ENCODE measurements at places on chromosomes 12 and 14.

GRCh38 chr14:74829251-74829650 lies 46.7 kb downstream of the PROX2 start:
- no peak for DNase-seq

- no peak for DNase-seq
Observed at GRCh38 chr12:89386138-89386537, 33.8 kb upstream of the DUSP6 start.

GRCh38 chr14:77406086-77406485 lies 17.2 kb downstream of the NOXRED1 start:
- DNase-seq: no peak

DNA sequence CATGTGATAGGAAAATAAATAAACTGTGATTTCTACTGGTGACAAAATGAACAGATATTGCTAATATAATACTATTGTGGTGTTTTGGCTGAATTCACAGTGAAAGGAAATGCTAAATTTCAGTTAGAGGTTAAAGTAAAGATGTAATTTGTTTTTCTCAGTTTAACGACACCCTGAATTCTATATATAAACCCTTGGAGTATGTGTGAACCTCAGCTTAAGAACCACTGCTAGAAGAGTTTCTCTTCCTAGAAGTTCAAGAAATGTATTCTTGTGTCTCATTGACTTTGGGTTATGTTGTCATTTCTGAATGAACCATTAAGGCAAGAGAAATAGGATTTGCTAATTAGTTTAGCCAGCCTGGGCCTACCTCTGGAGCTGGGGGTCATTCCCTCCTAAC lies 8.2 kb downstream of the FBXO34 start:
- DNase-seq: no peak

DNA sequence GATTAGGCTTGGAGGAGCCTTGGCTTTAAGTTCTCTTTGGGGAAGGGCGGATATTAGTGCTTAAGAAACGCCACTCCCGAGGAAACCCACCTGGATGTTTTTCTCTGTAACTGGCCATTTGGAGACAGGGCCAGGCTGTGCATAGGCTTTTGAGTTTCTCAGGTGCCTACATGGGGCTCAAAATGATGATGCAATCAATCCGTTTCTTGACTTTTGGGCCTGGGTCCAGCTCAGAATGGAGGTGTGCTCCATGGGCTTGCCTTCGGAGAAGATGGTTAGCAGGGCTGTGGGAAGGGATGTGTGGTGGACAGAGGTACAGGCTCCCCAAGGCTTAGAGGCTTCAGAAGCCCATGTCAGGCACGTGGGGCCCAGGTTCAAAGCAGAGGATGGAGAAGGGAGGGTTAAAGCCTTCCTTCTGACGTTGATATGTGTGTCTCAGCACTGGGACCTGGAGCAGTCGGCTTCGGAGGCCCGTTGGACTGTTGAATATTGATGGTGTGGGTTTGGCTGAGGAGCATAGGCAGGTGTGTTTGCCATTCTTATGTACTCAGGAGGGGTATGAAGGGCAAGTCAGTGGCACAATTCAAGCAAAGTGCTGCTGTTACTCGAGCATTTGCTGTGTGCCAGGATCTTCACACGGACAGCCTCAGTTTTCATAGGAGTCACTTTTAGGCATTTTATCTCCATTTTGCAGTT lies 82.8 kb downstream of the SLC25A47 start:
- DNase-seq: no peak

DNA sequence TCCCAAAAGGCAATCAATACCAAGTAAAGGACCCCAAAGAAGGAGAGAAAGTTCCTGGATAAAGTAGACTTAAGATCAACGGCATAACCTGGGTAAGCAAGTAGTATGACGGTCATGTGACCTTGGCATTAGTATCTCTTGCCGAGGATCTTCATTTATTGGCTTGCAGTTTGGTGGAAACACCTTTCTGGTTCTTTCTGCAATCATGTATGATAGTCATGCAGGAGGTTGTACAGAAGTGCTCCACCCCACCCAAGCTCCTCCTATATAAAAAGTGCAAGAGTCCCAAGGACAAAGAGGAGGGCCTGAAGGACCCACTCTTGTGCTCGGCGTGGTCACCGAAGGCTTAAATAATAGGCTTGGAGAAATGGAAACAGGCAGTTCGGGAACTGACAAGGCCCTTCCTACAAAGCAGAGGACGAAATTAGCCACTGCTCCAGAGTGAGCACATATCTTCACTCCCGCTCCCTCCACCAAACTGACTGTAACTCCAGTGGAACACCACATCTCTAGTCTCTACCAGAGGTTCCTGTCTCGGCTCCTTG lies 750 bp downstream of the CS start:
- no peak for DNase-seq

GRCh38 chr12:70982286-70982685 lies 61.7 kb upstream of the PTPRR start:
- DNase-seq: no peak

DNA sequence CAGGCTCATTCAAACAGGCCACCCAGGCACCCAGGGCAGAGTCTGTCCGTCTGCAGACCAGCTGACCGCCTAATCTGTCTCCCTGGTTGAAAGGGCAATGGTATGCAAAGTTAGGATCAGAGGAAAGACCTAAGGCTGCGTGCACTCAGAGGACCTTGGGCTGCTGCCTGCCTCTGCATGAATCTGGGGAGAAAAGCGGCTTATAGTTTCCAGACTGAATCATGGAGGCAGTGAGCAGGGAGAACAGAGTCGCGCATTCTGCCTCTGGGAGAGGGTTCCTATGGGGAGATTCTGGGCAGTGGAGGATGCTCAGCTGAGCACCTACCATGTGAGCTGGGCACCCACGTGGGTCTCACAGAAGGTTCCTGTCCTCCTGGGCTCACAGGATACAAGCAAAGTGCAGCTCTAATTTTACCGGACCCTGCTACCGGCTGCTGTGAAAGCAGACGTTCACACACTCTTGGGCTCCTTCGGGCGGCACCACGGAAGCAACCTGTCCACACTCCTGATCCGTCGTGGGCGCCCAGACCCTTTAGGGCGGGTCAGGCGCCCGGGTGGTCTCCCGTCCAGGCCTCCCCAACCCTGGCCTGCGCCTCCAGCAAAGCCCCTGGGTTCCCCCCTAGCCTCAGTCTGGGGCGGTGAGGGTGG lies 772 bp downstream of the SCARB1 start:
- no peak for DNase-seq

- peak; percentile 9 for DNase-seq
Observed at GRCh38 chr14:63542231-63542999, 762 bp downstream of the PPP2R5E start.

- DNase-seq: peak; percentile 71
Observed at GRCh38 chr12:5083955-5084849, 40.5 kb downstream of the KCNA5 start.

DNA sequence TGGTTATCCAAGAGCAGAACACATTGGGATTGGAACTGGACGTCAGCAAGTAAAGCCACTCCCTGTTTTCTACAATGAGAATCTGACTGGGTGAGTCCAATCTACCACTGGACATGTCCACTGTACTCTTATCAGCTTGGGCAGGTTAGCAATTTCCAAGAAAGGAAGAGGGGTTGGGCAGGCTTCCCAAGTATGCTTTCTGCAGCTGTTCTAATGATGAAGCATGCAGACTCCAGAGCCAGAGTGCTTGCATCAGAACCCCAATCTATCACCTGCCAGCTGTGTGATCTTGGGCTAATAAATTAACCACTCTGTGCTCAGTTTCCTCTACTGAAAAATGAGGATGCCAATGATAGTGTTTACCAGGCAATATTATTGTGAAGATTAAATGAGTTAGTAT lies 92.0 kb downstream of the EMP1 start:
- DNase-seq: no peak

DNA sequence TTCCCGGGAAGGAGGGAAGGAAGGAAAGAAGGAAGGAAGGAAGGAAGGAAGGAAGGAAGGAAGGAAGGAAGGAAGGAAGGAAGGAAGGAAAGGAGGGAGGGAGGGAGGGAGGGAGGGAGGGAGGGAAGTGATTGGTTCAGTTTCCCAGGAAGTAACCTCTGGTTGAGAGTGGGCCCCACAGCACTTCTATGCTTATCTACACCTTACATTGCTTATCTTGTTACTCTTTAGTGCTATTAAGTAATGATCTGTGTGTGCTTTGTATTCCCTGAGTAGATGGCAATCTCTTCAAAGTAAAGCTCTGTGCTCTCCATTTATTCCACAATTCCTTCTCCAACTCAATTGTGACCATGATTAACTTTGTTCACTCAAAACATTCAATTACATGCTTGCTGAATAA lies 74.6 kb downstream of the SLC38A4 start:
- no peak for DNase-seq

- DNase-seq: no peak
Observed at GRCh38 chr12:2800046-2800570, 5.3 kb downstream of the FKBP4 start.

- no peak for DNase-seq
Observed at GRCh38 chr14:99447739-99448138, 32.9 kb downstream of the SETD3 start.

DNA sequence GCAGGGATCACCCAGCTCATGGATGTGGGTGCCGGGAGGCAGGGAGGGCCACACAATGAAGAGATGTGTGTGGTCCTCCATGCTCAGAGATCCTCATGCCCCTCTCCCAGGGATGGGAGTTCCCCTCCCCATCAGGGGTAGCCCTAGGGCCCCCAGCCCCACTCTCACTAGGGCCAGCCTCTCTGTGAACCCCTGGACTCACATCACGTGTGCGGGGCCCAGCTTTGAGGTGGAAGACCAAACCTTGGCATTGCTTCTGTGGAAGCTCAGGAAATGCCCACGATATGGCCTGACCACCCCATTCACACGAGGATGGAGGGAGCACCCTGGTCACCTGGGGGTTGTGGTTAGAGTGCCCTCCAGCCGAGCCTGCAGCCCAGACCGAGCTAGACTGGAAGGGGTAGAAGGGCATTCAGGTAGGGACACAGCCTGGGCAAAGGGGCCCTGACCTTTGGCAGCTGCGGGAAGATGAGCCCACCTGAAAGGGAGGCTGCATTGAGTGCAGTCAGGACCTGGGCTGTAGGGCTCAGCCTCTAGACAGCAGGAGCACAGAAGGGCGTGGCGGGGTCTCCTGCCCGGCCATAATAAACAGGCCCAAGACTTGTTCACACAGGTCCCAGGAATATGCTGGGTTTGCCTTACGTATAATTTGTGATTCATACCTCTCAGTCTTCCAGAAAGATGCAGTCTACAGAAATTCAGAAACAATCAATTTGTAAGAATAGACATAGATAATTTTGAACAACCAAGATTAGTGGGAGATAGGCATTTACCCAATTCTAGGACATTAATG lies 34.8 kb upstream of the RCOR1 start:
- no peak for DNase-seq

GRCh38 chr12:88472248-88472647 lies 108.0 kb downstream of the KITLG start:
- no peak for DNase-seq

- no peak for DNase-seq
Observed at GRCh38 chr12:1576410-1577241, 17.8 kb downstream of the FBXL14 start.

- no peak for DNase-seq
Observed at GRCh38 chr14:99460793-99461192, 19.9 kb downstream of the SETD3 start.

DNA sequence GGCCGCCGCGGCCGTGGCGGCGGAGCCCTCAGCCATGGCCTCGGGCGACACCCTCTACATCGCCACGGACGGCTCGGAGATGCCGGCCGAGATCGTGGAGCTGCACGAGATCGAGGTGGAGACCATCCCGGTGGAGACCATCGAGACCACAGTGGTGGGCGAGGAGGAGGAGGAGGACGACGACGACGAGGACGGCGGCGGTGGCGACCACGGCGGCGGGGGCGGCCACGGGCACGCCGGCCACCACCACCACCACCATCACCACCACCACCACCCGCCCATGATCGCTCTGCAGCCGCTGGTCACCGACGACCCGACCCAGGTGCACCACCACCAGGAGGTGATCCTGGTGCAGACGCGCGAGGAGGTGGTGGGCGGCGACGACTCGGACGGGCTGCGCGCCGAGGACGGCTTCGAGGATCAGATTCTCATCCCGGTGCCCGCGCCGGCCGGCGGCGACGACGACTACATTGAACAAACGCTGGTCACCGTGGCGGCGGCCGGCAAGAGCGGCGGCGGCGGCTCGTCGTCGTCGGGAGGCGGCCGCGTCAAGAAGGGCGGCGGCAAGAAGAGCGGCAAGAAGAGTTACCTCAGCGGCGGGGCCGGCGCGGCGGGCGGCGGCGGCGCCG lies 381 bp downstream of the YY1 start:
- no peak for DNase-seq

DNA sequence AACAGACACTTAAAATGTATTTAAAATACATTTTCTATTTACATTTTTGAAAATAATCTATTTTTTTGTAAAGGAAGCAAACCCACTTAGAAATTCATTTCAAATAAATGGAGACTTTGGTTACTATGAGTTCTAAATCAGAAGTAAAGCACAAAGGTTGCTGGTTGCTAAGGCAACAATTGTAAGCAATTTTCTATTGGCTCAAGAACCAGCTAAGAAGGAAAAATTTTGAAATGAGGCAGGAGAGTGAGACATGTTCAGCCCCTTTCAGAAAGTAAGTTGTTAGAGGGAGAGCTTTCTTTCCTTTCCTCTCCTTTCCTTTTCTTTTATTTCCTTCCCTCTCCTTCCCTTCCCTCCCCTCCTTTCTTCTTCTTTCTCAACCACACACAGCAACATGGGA lies 80.7 kb downstream of the PRMT8 start:
- DNase-seq: no peak

DNA sequence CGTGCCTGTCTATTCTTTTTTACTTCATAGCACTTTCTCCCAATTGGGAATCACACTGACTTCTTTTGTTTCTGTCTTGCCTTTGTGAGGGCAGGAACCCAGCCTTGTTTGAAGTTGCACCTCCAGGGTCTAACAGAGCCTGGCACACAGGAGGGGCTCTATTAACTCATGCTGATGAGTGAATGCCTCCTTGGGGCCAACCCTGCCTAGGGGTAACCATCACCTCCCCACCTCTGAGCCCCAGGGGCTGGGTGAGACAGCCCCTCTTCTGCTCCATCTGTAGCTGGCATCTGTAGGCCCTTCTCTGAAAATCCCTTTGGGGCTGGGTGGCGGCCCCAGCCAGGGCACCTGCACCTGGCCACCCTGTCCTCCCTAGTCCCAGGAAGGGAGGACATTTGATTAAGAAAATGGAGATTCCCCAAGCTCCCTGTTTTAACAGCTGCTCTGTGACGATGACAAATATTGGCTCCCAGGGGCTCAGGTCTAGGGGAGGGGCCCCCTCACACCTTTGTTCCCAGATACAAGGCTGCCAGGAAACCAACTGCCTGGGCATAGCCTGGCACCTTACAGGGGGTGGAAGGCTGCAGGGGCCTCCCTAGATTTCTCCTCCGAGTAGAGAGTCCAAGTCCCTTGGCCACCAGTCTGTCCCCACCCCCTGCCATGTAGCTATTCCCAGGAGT lies 11.8 kb downstream of the TAMALIN start:
- DNase-seq: no peak

DNA sequence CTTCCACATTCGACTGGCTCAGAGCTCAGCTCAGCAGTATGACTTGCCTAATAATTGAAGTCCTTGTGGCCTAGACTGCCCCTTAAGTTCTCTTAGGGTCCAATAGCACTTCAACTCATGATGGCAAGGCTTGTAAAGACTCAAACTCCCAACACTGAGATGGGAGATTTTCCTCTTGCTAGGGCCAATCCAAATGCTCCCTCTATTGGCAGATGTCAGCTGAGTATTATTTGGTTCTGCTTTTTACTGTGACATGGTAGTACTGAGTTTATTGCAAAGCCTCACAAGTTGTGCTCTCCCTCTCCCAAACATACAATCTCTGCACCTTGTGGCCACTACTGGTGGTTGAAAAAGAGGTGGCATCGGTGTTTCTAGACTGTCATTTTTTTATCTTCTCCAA lies 164.2 kb downstream of the ALG10 start:
- DNase-seq: no peak

All from hematopoietic multipotent progenitor cell (in vitro differentiated cells).